ENCODE measurements at places on chromosomes 12 and 14.

DNA sequence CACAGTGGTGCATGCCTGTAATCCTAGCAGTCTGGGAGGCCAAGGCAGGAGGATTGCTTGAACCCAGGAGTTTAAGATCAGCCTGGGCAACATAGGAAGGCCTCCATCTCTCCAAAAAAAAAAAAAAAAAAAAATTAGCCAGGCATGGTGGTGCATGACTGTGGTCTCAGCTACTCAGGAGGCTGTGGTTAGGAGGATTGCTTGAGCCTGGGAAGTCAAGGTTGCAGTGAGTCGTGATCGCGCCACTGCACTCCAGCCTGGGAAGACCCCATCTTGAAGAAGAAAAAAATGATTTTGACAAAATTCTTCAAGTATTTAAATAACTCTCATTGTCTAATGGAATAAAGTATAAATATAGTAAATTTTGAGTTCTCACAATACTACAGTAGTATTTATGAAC is 219.2 kb upstream of the SSTR1 start:
- DNase-seq = no peak

DNA sequence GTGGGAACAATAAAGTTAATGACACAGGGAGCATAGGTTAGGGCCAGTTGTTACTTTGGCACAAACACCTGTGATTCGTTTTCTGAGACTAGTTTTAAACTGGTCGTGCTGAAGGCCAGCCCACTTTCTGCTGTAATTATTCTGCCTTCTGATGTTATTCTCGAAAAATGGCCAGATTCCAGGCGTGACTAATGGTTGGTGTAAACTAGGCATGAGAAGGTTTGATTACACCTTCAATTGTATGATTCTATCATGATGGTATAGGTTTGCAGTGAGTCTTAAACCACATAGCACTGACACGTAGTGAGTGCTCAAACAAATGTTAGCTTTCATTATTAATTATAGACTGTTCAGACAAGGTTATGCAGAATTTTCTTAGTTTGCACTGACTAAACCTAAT is 39.0 kb downstream of the CKB start:
- no peak for DNase-seq

DNA sequence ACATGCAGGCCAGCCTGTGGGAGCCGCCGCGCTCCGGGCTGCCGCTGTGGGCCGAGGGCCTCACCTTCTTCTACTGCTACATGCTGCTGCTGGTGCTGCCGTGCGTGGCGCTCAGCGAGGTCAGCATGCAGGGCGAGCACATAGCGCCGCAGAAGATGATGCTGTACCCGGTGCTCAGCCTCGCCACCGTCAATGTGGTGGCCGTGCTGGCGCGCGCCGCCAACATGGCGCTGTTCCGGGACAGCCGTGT is 2.9 kb downstream of the TMEM121 start:
- no peak for DNase-seq

DNA sequence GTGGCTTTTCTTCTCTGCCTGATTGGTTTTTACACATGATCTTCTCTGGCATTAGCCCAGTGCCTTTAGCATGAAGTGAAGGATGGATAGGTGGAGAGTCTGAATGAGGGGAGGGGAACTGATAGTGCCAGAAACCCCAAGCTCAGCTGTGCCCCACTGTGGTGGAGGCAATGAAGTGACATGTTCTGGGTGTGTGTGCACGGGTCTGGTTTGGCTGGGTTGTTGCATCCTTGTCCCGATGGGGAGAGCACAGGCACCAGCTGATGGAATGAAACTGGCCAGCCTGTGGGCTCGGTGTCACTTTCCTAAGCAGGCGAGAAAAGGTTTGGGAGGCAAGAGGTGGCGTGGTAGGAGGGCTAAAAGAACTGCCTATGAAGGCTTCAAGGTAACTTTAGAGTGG is 65.3 kb downstream of the CACNA1C start:
- no peak for DNase-seq

DNA sequence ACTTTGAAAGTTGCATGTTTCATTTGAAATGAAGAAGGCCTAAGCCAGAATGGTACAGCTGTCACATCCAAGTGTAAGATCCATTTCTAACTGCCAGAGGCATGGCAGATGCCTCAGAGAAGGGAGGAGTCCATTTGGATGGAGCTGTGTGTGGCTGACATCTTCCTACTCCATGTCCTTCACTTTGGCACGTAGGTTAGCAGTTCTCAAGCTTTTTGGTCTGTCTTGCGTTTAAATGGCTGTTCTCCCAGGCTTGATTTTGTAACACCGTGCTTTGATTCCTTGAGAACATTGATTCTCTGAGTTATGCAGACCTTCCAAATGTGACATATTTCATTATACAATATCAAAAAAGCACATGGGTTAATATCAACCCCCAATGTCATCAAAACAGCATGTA is 23.4 kb downstream of the EML1 start:
- DNase-seq = no peak

- no peak for DNase-seq
These were observed 29.6 kb upstream of the HDAC7 start for GRCh38 chr12:47849261-47849660.

GRCh38 chr12:53128780-53129569 is 25.7 kb downstream of the SOAT2 start:
- DNase-seq = no peak

GRCh38 chr14:91755570-91756295 is 23.8 kb upstream of the CATSPERB start:
- DNase-seq = no peak

DNA sequence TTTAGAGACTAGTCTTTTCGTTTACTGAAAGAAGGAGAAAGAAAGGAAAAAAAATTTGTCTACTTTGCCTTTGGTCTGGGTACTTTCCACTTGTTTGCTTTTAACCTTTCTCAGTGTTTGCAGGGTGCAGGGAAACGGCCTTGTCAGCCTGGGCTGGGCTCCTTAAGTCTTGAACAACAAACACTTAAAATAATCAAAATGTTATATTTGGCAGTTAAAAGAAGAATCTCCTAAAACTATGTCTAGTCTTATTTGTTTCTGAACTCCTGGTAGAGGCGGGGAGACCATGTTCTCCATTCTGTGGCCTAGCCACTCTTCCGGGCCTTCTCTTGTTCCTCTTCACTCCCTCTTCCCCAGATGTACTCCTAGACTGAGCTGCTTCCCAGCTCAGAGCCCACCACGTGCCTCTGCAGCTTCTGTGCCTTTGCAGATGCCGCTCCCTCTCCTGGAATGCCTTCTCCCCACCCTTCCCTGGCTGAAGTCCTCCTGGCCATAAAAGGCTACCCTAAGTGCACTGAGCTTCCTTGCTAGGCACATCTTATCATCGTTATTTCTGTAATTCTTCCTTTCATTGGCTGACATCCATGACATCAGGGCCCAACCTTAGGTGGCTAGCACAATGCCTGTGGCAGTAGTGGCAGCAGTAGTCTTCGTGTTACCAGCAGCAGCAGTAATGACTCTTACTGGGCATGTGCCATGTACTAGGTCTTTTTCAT is 432.9 kb downstream of the ZFP36L1 start:
- DNase-seq = no peak

DNA sequence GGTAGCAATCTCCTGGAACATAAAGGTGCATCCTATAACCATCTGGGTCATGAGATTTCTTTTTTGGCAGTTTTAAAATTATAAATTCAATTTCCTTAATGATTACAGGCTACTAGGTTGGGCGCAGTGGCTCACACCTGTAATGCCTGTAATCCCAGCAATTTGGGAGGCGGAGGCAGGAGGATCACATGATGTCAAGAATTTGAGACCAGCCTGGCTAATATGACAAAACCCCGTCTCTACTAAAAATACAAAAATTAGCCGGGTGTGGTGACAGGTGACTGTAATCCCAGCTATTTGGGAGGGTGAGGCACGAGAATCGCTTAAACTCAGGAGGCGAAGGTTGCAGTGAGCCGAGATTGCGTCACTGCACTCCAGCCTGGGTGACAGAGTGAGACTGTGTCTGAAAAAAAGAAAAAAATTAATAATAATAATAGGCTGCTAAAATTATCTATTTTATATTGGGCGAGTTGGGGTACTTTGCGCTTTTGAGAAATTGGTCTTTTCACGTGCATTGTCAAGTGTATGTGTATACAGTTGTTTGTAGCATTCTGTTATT is 17.2 kb upstream of the ARF6 start:
- no peak for DNase-seq

- DNase-seq = no peak
These were observed 185.7 kb downstream of the DAD1 start for GRCh38 chr14:22403296-22403695.

GRCh38 chr12:30200864-30201263 is 417.1 kb upstream of the TMTC1 start:
- DNase-seq = no peak

- no peak for DNase-seq
These were observed 82.1 kb downstream of the SPTSSA start for GRCh38 chr14:34379816-34380470.

GRCh38 chr12:130147875-130148596 is 14.2 kb upstream of the FZD10 start:
- no peak for DNase-seq

DNA sequence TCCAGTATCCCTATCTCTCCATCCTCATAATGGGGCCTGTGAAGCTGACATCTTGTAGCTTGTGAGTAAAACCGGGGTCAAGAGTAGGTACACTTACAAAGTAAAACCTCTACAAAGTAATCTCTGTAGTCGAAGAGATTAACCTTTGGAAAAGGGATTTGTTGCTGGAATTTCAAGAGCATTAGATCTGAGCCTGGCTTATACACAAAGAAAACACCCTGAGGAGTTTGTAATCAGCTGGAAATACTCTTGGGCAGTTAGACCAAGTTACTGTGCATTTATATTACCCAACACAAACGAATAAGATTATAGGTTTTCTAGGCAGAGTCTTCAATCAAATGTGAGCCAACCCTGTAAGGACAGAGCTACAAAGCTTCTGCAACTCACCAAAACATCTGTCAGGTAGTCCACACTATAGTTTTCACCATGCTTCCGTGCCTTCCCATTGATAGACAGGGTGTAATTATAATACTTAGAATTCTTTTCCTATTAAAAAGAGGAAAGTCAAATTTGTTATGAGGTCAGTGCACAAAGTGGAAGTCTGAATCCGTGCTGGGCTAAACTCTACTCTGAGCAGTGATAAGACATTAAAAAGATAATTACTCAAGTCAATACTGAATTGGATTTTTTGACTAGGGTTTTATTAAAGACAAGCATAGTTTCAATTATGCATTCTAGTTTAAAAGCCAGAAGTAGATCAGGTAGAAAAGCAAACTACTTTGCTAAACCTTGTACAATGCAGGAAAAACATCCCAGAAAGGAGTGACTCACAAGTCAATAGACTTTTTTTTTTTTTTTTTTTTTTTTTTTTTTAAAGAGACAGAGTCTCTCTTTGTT is 14.6 kb downstream of the GNS start:
- no peak for DNase-seq

- DNase-seq = no peak
These were observed 27.4 kb upstream of the ABCD2 start for GRCh38 chr12:39646963-39647362.

DNA sequence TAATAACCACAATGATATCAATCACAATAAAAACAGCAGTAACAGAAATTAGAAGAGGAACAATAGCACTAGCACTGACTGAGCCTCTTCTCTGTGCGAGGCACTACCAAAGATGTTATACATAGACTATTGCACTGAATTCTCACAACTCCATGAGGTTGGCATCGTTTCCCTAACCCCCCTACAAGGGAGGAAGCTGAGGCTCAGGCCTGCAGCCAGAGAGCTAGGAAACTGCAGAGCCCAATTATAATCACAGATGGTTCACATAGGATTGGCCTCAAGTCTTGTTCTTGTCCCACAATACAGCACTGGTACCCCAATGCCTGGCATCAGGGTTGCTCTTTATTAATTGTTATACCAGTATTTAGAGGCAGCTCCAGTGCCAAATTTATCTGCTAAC is 278.0 kb downstream of the CEP128 start:
- DNase-seq = no peak

- no peak for DNase-seq
These were observed 26.9 kb downstream of the TEP1 start for GRCh38 chr14:20386276-20386855.

DNA sequence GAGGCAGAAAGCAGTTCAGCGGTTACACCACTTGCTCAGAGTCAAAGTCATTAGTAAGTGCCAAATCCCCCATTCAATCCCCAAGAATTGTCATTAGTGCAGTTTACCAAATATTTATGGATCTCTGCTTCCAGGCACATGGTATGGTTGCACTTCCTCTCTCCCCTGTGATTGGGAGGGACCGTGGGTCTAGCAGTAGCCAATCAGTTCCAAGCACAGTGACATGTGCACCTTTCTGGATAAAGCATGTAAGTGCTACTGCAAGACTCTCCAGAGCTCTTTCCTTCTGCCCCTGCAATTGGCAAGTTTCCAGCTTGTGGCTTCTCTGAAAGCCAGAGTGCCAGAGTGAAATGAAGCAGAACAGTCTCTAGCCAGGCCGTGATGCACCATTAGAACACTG is 85.3 kb upstream of the FLRT2 start:
- no peak for DNase-seq

- DNase-seq = no peak
These were observed 304.9 kb downstream of the ZFP36L1 start for GRCh38 chr14:68487805-68488590.

DNA sequence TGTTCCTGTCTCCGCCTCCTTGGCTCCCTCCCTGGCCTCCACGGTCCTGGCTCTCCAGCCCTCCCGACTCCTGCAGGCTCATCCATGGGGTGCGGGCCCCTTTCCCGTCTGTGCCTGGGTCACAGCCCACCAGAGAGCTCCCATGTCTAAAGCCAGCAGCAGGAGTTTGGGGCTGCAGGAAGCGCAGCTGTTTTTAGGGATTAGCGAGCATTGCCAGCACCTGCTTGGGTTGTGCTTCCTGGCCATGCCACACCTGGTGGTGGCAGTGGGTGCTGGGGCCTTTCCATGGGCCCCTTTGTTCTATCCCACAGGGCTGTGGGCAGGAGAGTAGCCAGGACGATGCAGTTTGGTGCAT is 64.7 kb downstream of the KIF26A start:
- no peak for DNase-seq

- DNase-seq = no peak
These were observed 207.9 kb downstream of the SLC16A7 start for GRCh38 chr12:59803735-59804134.

DNA sequence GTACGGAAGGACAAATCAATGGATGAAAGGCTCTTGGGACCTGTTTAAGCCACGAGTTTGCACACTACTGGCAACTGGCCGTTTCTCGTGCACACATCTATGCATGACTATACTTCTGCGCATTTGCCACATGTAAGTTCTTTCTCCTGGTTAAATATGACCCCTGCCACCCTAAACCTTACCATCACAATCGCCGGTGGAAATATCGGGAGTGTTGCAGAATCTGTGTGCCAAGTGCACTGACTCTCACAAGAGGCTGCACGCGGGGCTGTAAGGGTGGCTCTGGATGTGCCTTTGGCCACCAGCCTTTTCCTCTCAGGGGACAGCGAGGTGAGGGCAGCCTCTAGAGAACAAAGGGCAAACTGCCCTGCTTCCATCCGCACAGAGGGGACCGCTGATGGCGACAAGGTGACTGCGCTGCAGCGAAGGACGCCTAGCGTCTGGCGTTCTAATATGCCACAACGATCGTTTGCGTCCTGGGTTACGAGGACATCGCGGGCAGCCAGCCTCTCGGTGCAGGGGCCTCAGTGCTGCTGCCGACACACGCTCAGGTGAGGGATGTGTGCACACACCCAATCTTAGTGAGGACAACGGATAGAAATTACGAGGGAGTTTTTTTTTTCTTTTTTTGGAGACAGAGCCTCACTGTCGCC is 232.2 kb downstream of the PCNX1 start:
- DNase-seq = no peak

GRCh38 chr12:53651737-53652136 is 24.1 kb downstream of the ATP5MC2 start:
- no peak for DNase-seq

GRCh38 chr12:101207086-101207780 is 2.8 kb downstream of the SLC5A8 start:
- no peak for DNase-seq

Measured in activated T-helper 1 cell treated with anti-CD3 and anti-CD28 coated beads, Interleukin-2, amount 50 U/mL, for 16 hours (primary cell).